Body of pancreas (tissue), 4 donors: ENCODE measurements at places on chromosomes 16 and 17.
A peak's percentile ranks its signal among the peaks of the same experiment; 100 is the strongest.

- DNase-seq = no peak
Observed at GRCh38 chr17:73690676-73691075, 46.4 kb upstream of the SDK2 start.

DNA sequence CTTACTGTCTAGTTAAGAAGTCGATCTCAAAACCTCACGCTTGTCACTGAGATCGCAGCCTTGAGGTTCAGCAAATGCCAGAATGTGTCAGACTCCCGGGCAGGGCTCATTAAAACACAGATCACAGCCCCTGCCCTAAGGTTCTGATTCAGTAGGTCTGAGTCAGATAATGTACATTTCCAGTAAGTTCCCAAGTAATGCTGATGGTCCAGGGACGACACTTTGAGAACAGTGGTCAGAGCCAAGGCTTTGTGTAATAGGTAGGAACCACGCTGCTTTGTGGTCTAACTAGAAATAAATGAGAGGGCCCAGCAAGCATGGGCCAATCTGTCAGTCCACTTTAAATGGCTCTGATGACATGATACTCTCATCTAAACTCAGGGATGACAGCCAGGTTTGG, 228.6 kb downstream of the ZFHX3 start:
- no peak for DNase-seq

- no peak for DNase-seq
Observed at GRCh38 chr16:6232056-6232455, 1100.6 kb upstream of the RBFOX1 start.

- DNase-seq = no peak
Observed at GRCh38 chr16:9971907-9972306, 210.3 kb downstream of the GRIN2A start.

DNA sequence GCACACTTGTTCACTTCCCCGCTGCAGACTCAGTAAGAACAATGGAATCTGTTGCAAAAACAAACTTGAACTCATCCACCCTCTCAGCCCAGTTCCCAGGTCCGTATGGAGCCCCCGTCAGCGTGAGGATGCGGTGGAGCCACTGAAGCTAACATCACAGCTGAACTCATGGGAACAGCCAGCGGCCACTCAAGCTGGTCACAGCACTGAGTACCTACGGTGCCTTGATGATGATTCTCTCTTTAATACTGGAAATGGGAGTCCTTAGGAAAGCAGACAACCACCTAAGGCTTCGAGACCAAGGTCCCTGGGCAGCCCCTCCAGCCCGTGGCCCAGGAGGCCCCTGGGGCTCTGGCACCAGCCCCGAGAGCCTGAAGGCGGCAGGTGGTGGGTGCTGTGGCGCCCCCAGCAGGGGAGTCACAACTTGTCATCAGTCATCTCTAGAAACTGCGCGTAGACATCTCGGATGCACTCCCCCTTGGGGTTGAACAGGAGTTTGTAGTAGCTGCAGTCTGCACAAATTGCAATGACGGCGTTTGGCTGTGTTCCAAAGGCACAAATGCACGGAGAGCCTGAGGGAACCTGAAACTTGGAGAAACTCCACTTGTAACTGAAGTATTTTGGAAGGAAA, 31.0 kb upstream of the RHOT1 start:
- DNase-seq = peak; percentile 53

GRCh38 chr17:21379080-21379711, 3.0 kb downstream of the KCNJ12 start:
- DNase-seq = peak; percentile 56

DNA sequence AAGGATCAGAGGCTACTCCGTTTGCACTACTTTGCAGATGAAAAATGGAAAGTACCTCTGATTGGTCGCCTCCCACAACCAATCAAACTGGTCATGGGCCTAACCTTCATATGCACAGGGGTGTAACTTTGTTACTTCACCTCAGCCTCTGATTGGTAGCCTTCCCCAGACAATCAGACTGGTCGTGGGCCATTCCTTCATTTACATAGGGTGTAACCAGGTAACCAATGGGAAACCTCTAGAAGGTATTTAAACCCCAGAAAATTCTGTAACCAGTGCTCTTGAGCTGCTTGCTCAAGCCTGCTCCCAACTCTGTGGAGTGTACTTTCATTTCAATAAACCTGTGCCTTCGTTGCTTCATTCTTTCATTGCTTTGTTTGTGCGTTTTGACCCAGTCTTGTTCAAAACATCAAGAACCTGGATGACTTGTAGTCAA, 39.2 kb upstream of the USP22 start:
- DNase-seq = no peak

- DNase-seq = no peak
Observed at GRCh38 chr16:26214581-26215174, 522.9 kb downstream of the HS3ST4 start.

- no peak for DNase-seq
Observed at GRCh38 chr17:33192951-33193911, 99.9 kb downstream of the ASIC2 start.

DNA sequence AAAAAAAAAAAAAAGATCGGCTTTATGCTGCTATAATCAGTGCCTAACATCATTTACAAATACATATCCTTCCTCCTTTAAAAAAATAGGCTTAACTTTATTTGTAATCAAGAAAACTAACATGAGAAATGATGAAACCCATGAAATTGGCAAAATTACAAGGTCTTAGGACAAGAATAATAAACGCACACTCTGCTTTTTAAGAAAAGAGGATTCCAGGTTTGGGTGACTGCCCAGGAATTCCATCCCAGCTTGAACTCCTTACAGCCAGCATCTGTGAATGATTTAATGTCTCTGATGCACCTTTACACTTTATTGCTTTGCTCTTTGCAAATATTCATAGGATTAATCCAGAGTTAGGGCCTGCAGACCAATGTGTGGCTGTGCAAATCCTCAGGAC, 196.0 kb downstream of the CBLN1 start:
- no peak for DNase-seq

DNA sequence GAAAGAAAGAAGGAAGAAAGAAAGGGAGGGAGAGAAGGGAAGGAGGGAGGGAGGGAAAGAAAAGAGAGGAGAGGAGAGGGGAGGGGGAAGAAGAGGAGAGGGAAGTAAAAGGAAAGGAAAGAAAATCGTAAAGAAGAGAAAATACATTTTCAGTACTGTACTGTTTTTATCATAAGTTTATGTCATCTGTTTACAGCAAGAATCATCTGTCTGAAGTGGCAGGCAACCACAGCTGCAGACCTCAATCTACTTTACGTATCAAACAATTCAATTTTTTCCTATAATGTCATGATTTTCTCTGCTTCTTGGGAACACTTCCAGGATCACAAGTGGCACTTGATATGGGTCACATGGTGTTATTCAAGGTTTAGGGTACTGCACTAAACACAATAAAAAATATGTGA, 58.3 kb downstream of the USP32 start:
- DNase-seq = no peak

GRCh38 chr17:56639517-56639916, 46.0 kb downstream of the NOG start:
- no peak for DNase-seq

GRCh38 chr17:74186498-74186897, 17.0 kb upstream of the RPL38 start:
- no peak for DNase-seq

GRCh38 chr16:57797526-57798266, 4.6 kb downstream of the KIFC3 start:
- DNase-seq = peak; percentile 91

DNA sequence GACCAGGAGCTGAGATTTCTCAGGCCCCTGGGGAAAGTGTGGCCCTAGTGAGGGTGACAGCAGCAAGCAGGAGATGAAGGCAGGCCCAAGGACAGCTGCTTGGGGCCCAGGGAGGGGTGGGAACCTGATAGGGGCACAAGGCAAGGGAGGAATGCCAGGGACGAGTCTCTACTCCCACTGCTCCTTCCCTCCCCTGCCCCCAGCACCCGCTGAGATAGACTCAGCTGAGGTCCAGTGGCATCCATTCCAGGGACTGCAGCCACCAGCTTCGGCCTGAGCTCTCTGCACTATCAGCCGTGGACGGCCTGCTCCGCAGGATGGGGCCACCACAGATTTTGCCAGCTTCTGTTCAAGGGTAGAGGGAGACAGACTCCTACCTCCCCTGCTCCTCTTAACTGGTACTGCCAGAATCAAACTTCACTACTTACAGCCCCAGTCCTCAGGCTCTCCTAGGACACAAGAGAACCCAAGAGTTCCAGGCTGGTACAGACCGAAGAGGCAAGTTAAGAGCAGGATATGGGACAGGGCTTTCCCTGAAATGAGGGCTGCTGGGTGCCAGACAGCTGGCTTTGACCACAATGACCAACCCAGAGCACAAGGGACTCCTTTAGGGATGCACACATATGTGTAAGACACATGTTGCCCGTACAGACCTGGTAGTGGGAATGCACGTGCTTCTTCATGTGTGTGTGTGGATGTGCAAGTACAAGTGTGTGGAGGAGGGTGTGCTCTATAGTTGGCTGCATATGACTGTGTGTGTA, 5.5 kb downstream of the CACNB1 start:
- no peak for DNase-seq

GRCh38 chr17:67992548-67993152, 3.6 kb downstream of the C17orf58 start:
- DNase-seq = peak; percentile 19

DNA sequence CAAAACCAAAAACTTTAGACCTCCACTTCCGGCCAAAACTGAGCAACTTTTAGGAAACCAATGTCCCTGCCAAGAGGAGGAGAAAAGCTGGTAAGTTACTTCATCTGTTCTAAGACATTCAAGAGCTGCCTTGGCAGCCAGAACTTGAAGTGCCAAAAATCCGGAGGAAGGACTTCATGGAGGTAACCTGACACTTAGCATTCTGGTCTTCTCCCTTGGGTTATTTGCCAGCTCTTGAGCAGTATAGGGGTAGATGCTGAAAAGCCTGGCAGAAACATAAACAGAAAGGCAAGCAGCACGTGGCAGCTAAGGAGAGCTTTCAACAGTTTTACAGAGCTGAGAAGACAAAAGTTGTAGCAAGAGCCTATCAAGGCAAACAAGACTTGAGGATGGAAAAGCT, 53.2 kb downstream of the CDYL2 start:
- no peak for DNase-seq

GRCh38 chr17:81666092-81666341, 388 bp downstream of the OXLD1 start:
- DNase-seq = no peak

DNA sequence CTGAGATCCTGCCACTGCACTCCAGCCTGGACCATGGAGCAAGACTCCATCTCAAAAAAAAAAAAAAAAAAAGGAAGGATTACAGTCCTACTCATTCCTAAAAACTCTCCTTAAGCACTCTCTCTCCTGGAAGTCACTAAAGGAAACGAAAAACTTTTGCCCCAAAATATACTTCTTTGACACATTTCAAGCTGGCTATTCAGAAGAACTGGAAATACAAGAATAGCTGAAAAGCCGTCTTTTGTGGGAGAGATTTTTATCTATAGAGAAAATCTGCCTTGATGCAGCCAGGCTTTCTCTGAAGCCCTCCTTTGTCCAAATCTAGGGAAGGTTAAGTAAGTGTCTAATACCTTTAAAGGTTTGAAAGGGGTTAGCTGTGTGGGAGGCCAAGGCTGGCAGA, 16.9 kb upstream of the MARVELD3 start:
- no peak for DNase-seq

DNA sequence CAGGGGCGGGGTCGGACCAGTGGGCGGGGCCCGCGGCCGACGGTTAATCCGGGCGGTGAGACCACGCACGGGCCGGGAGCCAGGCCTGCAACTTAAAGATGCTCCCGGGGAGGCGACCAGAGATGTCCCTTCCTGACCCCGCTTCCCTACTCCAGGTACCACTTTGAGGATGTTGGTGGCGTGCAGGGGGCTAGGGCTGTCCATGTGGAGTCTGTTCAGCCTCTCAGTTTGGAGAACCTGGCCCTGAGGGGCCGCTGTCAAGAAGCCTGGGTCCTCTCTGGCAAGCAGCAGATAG, 580 bp downstream of the RANGRF start:
- peak; percentile 69 for DNase-seq

DNA sequence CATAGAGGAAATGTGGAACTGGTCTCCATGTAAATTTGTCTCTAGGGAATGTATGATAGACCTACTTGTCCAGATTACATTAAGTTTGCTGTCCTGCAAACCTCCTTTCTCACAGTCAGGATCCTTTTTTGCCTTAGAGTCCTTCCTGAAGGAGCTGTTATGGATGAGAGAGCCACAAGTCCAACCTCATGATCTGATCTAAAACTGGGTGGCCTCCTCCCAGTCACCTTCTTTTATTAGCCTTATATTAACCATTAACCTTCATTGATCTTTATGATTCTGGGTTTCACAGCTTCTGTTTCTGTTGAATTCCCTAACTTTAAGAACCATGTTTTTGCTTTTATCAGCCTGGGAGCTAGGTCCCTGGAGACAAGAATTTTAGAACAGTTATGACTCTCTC, 64.1 kb downstream of the NEUROD2 start:
- no peak for DNase-seq

GRCh38 chr17:56960596-56961538, at the start of gene COIL:
TSS of gene COIL (minus strand) at chr17:56961050. CDS start at chr17:56961019, 31 bp downstream.
- peak; percentile 94 for DNase-seq

- DNase-seq = no peak
Observed at GRCh38 chr17:18344021-18344420, 19.3 kb downstream of the SHMT1 start.

- DNase-seq = peak; percentile 80
Observed at GRCh38 chr16:67456391-67457081, 24.4 kb downstream of the ATP6V0D1 start.

DNA sequence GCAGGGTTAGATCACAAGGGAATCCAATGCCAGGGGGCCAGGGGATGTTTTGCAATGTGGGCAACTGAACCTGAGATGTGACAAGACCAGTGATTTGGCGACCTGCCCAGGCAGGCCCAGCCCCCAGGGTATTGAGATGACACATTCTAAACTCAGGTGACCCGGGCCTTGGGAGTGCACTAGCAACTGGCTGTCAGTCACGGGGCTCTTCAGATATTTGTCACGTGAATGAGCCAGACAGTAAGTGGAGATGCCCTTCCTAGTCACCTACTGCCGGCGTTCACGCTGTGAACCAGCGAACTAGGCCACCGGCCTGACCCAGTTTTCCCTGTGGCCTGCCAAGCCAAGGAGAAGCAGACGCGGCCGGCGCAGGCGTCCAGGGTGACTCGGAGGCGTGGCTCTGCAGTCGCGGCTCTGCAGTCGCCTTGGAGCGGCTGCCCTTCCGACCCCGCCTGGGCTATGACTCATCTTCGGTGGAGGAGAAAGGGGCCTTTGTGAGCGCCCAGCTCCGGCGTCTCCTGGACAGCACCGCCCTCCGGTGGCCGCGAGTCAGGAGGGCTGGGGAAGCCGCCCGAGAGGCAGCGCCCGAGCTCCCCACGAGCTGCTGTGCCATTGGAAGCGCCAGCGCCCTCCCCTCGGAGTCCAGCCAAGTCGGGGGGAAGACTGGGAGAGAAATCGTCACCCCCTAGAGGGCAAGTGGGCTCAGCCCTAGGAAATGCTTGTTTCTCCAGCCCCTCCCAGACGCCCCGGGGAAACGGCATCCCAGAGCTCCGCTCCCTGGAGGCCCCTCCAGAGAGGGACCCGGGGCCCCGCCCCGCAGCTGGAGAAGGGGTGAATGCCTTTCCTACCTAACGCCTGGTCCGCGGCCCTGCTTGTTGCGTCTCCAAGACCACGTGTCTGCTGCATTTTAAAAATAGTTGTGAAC, 38.8 kb downstream of the WSB1 start:
- peak; percentile 99 for DNase-seq

GRCh38 chr16:4500272-4500671, 24.1 kb downstream of the HMOX2 start:
- no peak for DNase-seq
